A549 treated with Mapracorat at 1 μM for 4 hours (cell line): ENCODE measurements at places on chromosomes 4 and X. TPM values are rescaled to one million over a fixed set of nuclear protein-coding genes. Genes with fewer than 3 reads are reported as not detected.

The AFM gene
- not detected in 5 replicates for total RNA-seq

The WDR17 gene
- 1.3 to 3.3 TPM (median 1.9 TPM) in 5 replicates for total RNA-seq

The LUZP4 gene
- not detected in 5 replicates for total RNA-seq

The CLDN34 gene
- not detected in 5 replicates for total RNA-seq

The GSPT2 gene
- 7.4 to 9.8 TPM (median 8.3 TPM) in 5 replicates for total RNA-seq
